ENCODE measurements at places on chromosomes 16 and 17.

DNA sequence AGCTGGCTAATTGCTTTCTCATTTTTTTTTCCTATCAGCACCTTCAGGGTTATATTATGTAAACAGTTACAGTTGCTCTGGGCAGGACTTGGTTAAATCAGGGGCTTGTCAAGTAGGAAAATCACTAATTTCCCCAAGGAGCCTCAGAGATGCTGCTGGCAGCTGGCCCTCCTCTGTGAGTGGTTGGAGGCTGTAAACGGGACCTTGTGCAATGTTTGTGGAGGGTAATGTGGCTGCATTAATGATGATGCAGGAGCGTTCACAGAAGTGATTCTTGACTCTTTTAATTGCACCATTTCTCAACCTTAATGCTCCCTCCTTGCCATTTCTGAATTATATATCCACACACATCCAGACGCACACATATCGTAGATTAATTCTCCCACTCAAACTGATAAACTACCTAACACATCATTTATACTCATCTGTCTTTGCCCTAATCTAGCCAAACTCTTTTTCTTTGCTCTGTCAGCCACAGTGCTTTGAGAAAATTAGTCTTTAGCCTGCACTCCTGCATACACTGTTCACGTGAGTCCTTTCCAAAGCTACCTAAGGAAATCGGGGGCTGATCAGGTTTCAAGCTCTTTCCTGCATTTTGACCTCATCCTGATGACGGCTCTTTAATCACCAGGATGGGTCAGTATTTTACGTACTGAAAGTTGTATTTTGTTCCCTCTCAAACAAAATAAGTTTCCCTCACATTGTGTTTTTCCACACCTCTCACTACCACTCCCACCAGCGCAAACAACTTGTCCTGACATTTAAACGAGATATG, 154.4 kb upstream of the PIRT start:
- peak; percentile 8 for DNase-seq

GRCh38 chr17:59829217-59830006, 63.3 kb downstream of the TUBD1 start:
- DNase-seq: no peak

DNA sequence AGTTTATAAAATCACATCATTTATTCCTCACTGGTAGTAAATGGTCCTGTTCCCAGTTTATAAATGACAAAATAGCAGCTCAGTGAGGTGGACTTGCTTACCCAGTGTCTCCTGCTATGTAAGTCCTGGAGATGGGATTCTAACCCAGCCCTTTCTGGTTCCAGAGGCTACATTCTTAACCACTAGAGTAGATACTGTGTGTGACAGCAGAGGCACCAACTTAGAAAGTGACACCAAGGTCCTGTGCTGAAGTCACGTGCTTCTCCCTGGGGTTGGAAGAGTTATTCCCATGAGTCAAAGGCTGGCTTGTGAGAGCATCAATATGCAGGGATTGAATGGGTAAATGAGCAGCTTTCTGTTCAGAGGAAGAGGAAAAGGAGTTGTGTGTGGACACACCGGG, 167.3 kb upstream of the IRX3 start:
- no peak for DNase-seq

GRCh38 chr17:48497103-48497502, 33.7 kb downstream of the HOXB1 start:
- DNase-seq: no peak

GRCh38 chr17:65583921-65584603, 22.6 kb upstream of the AXIN2 start:
- peak; percentile 70 for DNase-seq

DNA sequence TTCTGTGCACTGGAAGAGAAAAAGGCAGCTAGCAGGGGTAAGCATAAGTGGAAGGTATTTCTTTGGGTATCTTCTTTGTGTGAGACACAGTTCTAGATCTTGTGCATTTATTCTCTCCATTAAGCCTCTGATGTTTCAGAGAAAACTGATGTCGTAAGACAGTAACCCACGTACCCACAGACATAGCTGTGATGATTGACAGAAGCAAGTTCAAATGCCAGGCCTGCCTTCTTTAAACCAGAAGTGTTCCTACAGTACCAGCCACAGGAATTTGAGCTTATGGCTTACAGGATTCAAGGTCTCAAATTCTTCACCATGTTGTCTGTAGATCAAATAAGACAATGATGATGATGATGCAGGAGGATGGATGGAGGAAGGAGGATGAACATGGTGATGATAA, 161.4 kb upstream of the KCNJ16 start:
- DNase-seq: no peak

DNA sequence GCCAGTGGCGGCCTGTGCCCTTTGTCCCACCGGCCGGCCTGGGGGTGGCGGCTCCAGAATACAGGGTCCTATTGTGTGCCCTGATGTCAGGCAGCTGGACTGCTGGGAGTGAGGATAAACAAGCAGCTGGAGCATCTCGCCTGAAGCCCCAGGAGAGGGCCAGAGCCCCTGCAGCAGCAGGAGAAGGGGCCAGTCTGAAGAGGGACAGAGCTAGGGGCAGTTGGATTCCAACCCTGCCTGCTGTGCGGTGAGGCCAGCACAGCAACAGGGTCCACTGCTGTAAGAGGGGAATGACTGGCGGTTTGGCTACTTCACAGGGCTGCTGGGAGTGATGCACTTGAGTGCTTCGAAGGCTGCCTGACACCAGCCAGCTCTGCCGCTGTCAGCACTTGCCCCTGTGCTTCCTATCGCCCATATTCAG, 25.0 kb downstream of the RAB11FIP4 start:
- no peak for DNase-seq

DNA sequence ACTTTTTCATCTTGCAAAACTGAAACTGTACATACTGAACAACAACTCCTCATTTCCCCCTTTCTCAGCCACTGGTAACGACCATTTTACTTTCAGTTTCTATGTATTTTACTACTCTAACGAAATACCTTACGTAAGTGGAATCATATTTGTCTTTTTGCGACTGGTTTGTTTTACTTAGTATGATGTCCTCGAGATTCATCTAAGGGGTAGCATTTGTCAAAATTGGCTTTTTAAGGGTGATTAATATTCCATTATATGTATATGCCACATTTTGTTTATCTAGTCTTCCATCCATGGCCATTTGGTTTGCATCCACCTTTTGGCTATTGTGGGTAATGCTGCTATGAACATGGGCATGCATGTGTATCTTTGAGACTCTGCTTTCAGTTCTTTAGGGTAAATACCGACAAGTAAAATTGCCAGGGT, 10.4 kb downstream of the KPNB1 start:
- no peak for DNase-seq
